Stimulated activated naive B cell treated with anti-CD40 and anti-IgM and Interleukin-4, amounts not matched to agents 10 μg/mL and 1 μg/mL and 100 μg/mL, for 72 hours (primary cell): ENCODE measurements at places on chromosomes 4 and X.
A peak's percentile ranks its signal among the peaks of the same experiment; 100 is the strongest.

- no peak overlapping the region for H3K27ac ChIP-seq
- DNase-seq: no peak
- no peak overlapping the region for H3K4me3 ChIP-seq
- peaks cover 2% of the 10 kb centered on the region for H3K36me3 ChIP-seq
- H3K4me1 ChIP-seq: no peaks in the 10 kb centered on the region
Measured at GRCh38 chr4:171985129-171985528, 171.9 kb downstream of the GALNTL6 start.

DNA sequence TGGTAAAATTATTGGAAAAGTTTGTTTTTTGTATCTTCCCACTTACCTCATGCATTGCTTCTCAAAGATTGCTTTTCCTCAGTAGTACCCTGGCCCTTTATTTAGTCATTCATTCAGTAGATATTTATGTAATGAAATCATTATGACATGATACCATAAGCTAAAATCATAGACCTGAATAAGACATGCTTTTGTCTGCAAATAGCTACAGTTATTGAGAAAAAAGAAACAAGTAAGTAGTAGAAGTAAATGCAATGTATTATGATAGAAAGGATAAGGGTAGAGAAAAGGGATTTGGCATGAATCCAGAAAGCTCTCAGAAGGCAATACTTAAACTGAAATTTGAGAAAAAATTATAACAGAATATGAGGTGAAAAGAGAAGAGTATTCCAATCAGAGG, 352.5 kb downstream of the GPM6A start:
- H3K27me3 ChIP-seq: no peaks in the 10 kb centered on the region
- no peak for DNase-seq
- no peaks in the 10 kb centered on the region for H3K36me3 ChIP-seq
- no peak overlapping the region for H3K27ac ChIP-seq
- no peaks in the 10 kb centered on the region for H3K4me1 ChIP-seq

DNA sequence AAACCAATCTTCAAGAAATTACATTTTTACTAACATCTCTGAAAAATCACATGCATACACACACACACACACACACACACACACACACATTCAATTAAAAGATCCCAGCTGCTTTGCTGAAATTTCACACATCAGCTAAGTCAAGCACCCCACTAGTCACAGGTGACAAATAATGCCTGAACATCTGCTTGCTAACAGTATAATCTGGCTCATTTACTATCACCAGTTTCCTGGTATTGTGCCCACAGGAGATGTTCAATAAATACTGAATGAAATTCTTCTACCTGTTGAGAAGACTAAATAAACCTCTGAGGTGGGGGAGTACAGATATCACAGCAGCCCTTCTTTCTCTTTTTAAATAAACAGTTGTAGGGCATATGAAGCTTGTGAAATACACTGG, 994.0 kb downstream of the ARAP2 start:
- H3K4me3 ChIP-seq: no peak overlapping the region
- DNase-seq: no peak
- no peak overlapping the region for H3K27ac ChIP-seq
- H3K36me3 ChIP-seq: no peaks in the 10 kb centered on the region
- H3K4me1 ChIP-seq: no peaks in the 10 kb centered on the region
- H3K27me3 ChIP-seq: no peaks in the 10 kb centered on the region

DNA sequence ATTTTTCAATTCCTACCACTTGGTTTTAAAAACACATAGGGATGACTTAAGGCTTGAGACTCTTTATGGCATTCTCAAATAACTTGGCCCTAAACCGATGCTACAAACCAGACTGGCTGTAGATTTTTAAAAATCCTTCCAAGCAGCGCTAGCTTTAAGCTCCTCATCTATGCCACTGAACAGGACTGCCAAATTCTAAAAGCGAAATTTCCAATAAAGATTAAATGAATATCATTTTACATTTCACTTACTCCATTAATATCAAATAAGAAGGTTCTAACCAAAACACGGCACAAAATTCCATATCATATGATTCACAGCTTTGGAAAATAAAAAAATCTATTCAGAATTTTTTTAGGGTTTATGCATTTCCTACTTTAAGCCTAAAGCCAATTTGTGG, 134.2 kb downstream of the FANCB start:
- no peaks in the 10 kb centered on the region for H3K27me3 ChIP-seq
- no peaks in the 10 kb centered on the region for H3K4me1 ChIP-seq
- DNase-seq: no peak
- H3K27ac ChIP-seq: no peak overlapping the region
- H3K4me3 ChIP-seq: no peak overlapping the region

DNA sequence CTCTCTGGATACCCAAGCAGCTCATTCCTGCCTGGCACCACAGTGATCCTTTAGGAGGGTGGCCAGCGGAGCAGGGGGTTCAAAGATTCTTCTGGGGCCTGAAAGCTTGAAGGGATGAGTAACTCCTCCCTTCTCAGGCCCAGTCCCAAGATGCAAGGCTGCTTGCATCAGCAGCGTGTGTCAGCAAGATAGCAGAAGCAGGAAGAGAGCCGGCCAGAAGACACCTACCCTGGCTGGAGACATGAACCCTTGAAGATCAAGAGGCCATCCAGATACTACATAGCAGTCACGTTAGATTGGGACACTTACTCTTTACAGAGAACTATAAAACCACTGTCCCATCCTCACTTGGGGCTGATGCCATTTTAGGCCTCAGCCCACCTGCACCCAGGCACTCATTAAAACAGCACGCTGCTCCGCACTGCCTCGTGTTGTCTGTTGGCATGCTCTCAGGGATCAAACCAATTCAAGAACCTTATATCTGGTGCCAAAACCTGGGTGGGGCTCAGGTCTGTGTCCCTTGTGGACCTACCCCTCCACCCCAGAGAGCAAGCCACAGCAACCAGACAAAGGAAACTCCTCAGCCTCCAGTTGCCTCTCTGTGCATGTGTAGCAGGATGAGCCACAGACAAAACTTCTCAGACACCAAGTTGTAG, 6.5 kb downstream of the UGT2B17 start:
- H3K4me3 ChIP-seq: peak overlapping the region; percentile 51
- no peaks in the 10 kb centered on the region for H3K27me3 ChIP-seq
- DNase-seq: no peak
- H3K27ac ChIP-seq: peak overlapping the region; percentile 85
- peaks cover 14% of the 10 kb centered on the region for H3K4me1 ChIP-seq

DNA sequence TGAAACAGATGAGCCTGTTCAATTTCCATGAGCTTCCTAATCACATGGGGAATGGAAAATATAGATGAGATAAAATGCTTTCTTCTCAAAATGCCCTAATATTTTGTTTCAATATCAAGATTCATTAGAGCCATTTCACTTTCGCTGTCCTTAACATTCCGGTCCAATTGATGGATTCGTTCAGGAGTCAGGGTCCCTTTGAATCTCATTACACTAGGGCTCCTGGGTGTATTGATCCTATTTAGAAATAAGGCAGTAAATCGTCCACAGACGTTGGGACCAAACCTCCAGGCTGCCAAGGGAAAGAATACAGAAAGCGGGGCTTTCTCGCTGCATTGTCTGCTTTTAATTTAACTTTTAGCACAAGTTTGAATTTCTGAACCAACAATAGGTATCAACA, 20.6 kb upstream of the CRMP1 start:
- H3K27ac ChIP-seq: no peak overlapping the region
- H3K4me1 ChIP-seq: peaks cover 6% of the 10 kb centered on the region
- DNase-seq: no peak
- H3K27me3 ChIP-seq: peaks cover 30% of the 10 kb centered on the region
- no peak overlapping the region for H3K4me3 ChIP-seq
